ENCODE measurements at places on chromosomes 5 and 9.

GRCh38 chr9:1804128-1804865 is 210.8 kb upstream of the SMARCA2 start:
- no peak for DNase-seq

GRCh38 chr5:111004291-111004690 is 67.2 kb upstream of the TSLP start:
- no peak for DNase-seq

DNA sequence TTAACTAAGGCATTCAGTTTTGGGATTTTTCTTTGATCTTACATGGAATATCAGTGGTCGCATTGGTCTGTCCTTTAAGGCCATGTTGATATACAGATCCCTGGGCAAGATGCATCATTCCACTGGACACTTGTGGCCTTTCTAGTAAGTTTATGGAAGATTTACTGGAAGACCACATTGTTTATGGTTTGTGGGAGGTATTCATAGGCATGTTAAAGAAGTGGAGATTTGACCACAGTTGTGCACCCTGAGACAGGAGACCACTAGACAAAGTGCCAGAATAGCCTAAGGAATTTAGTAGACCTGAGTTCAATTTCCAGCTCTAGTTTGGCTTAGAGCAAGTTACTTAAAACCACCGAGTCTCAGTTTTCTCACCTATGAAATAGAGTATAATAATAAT is 383.1 kb upstream of the PAPPA start:
- no peak for DNase-seq

GRCh38 chr9:33620738-33621439 is 96.8 kb downstream of the ANKRD18B start:
- DNase-seq = no peak

DNA sequence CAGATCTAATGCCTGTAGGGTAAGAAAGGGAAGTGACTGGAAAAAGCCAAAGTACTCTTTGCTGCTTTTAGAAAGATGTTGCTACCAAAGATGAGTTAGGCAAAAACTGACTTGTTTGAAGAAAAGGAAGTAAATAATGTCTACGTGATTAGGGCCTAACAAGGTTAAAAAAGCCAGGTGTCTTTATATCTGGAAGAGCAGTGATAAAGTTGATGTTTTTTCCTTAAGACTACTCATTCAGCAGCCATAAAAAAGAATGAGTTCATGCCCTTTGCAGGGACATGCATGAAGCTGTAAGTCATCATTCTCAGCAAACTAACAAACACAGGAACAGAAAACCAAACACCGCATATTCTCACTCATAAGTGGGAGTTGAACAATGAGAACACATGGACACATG is 13.5 kb upstream of the AMACR start:
- no peak for DNase-seq

DNA sequence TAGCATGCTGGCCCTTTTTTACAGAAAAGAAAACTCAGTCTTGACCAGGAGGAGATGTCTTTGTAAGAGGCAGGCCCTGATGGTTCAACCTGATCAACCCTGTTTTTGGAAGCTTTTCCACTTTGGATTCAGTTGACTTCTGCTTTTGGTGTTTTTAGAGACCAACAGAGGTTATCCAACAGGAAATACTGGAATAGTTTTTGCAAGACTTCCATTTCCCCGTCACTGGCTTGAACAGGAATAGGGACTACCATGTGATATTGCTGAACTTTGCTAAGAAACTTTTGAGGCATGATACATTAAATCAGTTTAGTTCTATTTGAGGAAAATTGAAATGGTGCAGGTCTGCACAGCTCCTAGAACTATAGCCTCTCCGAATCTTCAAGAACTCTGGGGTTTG is 17.1 kb upstream of the DAB2 start:
- DNase-seq = no peak

DNA sequence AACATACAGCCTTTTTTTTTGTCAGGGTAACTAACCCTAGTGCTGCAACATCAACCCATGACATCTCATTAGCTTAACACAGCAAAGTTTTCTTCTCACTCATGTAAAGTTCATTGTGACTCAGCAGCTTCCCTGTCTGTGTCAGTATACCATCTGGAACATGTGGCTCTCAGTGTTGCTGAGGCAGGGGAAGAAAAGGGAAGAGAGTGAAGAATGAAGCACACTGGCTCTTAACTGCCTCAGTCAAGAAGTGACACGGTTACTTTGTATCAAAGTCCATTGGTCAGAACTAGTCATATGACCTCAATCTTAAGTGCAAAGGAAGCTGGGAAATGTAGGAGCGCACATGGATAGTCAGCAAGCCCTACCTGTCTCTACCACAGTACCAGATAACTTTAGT is 185.0 kb upstream of the ELL2 start:
- no peak for DNase-seq

- DNase-seq = no peak
Measured at GRCh38 chr9:71790296-71790695, 22.0 kb upstream of the CEMIP2 start.

- DNase-seq = no peak
Measured at GRCh38 chr5:135242021-135242865, 156.8 kb downstream of the MACROH2A1 start.

DNA sequence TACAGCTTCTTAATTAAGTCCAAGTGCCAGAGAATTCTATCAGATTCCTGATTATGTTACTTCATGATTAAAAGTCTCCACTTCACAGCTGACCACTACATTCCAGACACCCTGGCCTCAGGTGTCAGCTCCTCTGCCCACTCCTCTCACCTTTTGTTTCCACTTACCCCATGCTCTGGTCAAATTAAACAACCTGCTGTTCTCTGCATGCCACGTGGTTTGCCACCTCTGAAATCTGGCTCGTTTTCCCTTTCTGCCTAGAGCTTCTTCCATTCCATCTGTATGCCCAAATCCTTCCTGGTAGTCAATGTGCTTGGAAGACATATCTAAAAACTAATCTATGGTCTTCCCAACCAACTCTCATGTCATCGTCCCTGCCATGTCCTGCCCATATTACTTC is 158.6 kb downstream of the ICE1 start:
- DNase-seq = no peak

- DNase-seq = no peak
Measured at GRCh38 chr9:10148796-10149195, 464.0 kb downstream of the PTPRD start.

DNA sequence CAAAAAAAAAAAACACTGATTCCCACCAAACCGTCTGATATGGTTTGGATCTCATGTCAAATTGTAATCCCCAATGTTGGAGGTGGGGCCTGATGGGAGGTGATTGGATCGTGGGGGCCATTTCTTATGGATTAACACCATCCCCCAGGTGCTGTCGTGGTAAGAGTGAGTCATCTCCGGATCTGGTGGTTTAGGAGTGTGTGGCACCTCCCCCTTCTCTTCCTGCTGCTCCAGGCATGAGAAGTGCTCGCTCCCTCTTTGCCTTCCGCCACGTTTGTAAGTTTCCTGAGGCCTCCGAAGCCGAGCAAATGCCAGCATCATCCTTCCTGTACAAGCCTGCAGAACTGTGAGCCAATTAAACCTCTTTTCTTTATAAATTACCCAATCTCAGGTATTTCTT is 45.2 kb downstream of the HSD17B3 start:
- DNase-seq = no peak

GRCh38 chr9:134756098-134756497 is 114.5 kb downstream of the COL5A1 start:
- DNase-seq = no peak

DNA sequence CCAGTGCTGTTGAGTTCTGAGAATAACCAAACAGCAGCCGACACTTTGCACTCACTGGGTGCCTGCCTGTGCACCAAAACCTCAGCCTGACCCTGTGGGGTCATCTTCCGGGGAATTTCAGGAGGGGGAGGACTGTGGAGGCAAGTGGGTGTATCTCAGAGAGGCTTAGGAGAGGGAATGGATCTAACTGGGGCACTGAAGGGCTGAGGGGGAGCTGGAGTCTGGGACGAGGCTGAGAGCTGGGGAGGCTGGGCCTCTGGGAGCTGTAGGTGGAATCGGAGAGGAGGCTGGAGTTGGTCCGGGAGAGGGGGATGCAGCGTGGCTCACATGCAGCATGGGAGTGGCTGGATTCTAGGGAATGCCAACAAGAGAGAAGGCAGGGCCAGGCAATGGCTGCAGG is 14.9 kb upstream of the ASS1 start:
- DNase-seq = no peak

DNA sequence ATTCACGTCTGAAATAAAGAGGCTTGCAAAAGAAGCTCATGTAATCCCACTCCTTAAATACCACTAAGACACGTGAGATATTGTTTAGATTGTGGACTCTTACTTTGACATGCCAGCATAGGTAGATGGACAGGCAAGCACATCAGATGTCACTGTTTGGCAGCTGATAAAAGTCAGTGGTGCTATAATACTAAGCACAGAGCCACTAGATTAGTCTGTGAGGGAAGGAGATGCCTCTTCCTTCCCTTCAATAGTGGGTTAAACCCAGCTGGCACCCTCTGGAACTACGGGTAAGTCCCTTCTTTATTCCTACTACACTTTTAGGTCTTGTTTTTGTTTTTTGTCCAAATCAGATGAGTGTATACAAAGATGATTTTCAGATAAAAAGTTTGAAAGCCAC is at the start of gene MYOT:
Gene MYOT, plus strand, starts transcription at position 197 of the 400 bp plus-strand sequence. CDS start 2,792 bp downstream, outside the sequence.
- DNase-seq = no peak

DNA sequence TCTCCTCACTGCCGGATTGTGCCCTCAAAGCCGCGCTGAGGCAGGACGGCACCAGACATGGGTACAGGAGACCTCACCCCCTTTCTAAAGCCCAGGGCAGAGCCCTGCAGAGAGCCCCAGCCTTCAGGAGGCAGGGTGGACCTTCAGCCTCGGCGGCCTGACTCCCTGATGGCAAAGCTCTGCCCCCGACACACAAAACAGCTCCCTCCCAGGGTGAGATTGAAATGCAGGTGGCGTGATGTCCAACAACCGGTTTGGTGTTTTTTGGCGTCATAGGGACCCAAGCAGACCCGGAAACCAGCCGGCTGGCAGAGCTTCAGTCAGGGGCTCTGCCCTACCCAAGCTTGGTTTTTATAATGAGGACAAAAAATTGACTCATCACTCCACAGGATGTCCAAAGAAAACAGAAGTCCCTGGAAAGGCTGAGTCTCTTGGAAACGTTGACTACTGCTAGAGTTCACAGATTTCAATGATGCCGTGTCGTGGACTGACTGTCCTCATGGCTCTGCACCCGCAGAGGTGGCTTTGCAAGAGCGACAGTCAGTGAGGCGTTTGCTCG is 275.2 kb upstream of the IRX1 start:
- no peak for DNase-seq

DNA sequence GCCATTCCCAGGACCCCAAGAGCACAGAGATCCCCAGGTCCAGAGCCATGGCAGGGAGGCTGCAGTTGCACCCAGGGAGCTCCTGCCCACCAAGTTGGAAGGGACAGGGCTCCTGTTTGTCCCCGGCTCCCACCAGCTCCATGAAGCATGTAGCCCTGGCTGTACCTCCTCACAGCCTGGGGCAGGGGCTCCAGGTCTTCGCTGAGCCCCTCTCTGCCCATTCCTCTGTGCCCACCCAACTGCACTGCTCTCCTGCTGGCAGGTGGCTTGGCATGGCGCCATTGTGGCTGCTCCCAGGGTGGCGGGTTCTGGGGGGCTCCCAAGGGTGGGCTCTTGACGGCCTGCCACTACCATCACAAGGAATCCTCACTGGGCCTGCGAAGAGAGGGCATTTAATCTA is 197.5 kb upstream of the DAB2 start:
- DNase-seq = no peak

- DNase-seq = no peak
Measured at GRCh38 chr9:38047301-38048251, 21.5 kb downstream of the SHB start.

DNA sequence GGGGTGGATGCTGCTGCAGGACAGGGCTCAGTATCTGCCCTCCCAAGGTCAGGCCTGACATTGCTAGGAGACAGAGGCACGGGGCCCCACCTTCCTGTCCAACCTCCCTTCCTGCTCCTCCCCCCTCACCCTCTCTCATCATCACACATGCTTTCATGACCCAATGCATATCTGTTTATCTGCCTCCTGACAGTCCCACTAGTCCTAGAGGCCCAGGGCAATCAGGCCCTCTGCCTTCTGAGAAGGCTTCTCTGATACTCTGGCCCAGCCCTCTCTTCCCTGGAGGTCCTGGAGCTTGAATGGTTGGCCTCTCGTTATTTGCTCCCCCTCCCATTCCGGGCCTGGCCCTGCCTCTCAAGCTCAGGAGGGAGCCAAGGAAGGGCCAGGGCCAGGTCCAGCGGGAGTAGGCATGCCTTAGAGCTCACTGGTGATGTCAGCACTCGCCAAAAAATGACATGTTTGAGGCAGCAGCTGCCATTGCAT is 90.6 kb upstream of the SAP30L start:
- no peak for DNase-seq

GRCh38 chr5:10635257-10635866 is 71.5 kb downstream of the ANKRD33B start:
- no peak for DNase-seq

- DNase-seq = no peak
Measured at GRCh38 chr5:108028412-108028811, 353.5 kb downstream of the FBXL17 start.

DNA sequence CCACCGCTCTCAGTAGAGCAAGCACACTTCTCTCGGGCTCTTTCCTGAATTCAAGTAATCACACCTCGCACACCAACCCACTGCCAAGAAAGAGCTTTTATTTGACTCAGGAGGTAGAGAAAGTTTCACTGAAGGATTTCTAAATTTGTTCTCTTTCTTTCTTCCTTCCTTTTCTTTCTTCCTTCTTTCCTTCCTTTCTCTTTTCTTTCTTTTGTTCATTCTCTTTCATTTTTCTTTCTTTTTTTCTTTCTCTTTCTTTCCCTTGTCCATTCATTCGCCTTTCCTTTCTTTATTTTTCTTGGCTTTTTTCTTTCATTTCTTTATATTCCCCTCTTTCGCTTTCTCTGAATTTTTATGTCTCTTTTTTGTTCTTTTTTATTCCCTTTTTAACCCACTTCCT is 300.1 kb downstream of the ENC1 start:
- no peak for DNase-seq

Measured in hypothalamus (tissue), 51 donors.